ENCODE measurements at places on chromosomes 16 and 17.

- no peak for DNase-seq
These were observed 1.4 kb downstream of the CENPN start for GRCh38 chr16:81008505-81008789.

DNA sequence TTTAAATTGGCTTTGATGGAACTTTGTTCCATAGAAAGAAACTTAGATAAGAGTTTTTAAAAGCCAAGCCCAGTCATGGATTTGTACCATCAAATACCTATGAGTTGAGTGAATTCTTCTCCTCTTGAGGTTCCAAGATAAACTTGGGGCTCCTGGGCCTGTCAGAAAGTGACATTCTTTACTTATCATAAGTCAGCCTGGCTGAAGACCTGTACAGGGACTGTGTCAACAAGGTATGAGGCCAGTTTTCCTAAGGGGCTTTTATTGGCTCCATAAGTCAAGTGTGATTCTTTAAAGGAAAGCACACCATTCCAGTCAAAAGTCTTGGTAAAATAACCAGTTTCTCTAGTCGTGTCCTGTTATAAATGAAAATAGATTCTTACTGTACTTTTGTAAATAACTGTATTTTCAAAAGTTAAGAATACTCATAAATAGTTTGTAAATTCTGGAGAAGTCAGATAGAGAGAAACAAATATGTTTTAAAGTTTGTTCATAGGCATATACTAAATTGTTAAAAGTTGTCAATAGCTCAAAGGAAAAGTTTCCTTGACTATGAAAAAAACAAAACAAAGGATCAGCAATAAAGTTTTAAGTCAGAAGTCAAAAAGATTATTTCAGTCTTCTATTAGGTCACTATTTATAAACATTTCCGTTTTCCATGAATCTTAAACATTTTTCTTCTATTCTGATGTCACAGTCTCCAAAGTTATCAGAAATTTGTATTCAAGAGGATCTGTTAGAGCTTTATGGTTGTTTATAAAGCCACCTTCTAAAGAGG lies 22.5 kb upstream of the MYO1D start:
- DNase-seq, result no peak

GRCh38 chr16:46850619-46851555 lies 19.9 kb upstream of the C16orf87 start:
- DNase-seq, result no peak

DNA sequence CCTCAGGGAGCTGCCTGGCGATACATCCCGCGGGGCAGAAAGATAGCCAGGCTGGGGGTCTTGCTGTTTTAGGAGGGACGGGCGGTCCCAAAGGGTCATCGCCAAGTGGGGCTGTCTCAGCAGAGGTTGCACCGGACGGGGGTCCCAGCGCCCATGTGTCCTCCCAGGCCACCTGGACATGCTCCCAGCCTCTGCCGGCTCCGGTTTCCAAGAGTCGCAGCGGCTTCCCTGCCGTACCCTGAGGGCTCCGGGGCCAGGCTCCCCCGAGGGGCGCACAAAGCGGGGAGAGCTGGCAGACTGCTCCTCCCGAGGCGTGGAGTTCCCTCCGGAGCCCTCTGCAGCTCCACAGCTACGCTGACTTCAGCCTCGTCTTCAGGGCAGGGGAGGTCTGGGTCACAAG lies 1.2 kb downstream of the TRARG1 start:
- no peak for DNase-seq

- DNase-seq, result no peak
These were observed 33.1 kb downstream of the ZNF423 start for GRCh38 chr16:49822649-49823370.

Measured in activated CD4-positive, alpha-beta T cell treated with anti-CD3 and anti-CD28 coated beads, Interleukin-2, amount 50 U/mL, for 48 hours (primary cell).